ENCODE measurements at places on chromosomes 1 and 21.

DNA sequence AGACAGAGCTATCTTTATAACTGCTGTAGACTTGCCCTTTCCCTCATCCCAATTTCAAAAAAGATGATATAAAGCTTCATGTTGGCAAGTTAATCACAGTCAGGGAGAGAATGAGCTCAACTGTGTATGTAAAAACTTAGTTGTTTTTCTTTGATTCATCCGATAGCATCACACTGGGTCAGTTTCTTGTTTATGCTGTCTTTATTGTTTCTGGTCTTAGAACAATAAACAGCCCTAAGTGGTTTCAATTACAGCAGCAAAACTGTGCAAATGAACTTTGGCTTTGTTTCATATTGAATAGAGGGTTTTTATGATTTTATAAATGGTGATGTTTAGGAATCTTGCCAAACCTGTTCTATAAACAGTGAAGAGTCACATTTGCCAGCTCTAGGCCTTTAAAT, 423.8 kb upstream of the CXADR start:
- peak; percentile 6 for DNase-seq

GRCh38 chr1:76430531-76430930, 356.0 kb downstream of the ST6GALNAC3 start:
- peak; percentile 4 for DNase-seq

DNA sequence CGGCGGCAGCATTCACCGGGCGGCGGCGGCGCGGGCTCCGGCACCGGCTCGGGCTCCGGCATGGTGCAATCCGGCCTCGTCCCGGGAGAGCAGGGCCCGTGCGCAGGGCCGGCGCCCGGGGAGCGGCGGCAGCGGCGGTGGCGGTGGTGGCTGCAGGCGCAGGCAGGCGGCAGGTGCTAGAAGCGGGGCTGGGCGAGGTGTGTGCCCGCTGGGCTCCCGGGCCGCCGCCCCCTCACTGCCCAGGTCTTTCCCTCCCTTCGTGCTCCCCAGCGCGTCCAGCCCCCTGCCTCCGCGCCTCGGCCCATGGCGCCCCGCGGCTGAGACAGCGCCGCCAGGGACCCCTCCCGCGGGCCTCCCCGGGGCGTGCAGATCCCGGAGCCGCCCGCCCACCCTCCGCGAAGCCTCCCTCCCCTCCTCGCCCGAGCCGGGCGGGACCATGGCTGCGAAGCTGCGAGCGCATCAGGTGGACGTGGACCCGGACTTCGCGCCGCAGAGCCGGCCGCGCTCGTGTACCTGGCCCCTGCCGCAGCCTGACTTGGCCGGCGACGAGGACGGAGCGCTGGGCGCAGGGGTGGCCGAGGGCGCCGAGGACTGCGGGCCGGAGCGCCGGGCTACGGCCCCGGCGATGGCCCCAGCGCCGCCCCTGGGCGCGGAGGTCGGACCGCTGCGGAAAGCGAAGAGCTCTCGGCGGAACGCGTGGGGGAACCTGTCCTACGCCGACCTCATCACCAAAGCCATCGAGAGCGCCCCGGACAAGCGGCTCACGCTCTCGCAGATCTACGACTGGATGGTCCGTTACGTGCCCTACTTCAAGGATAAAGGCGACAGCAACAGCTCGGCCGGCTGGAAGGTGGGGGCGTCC, 492 bp downstream of the FOXO6 start:
- DNase-seq = peak; percentile 10

DNA sequence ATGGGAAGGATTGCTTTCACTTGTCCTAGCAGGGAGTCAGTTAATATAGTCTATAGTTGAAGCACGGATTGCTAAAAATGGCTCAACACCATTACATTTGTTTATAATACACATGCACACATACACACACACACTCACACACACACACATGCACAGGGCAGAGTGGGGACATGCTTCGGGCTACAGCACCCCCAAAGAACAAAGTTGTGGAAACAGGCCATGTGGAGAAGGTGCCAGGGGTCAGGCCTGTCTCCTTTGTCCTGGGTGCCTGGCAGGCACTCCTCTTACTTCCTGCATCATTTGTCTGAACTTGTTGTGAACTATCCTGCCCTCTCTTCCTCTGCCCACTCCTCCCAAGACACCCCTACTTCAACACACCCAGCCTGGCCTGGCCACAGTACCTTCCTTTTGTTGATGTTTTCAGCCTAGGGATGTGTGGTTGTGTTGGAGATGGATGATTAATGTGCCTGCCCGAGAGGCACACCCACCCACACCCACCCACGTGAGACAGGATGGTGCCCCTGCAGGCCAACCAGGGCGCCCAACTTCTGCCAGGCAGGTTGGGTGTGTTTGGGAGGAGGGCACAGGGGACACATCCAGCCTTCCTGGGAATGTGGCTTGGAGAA, 17.5 kb downstream of the RASSF5 start:
- no peak for DNase-seq

- no peak for DNase-seq
These were observed 82.7 kb upstream of the ZBTB18 start for GRCh38 chr1:243968413-243968812.

DNA sequence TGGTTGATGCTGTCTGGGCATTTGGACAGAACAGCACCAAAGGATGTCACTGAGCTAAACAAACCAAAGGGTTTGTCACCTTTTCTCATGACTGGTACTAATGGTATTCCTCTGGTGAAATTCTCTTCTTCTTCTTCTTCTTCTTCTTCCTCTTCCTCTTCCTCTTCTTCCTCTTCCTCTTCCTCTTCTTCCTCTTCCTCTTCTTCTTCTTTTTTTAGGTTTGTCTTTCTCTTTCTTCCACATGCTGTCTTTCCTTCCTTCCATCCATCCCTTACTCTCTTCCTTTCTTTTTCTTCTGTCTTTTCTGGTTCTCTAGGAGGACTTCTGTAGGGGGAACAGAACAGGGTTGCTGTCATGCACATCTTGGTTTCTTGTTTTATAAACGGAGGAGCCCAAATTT, 9.3 kb upstream of the IGFN1 start:
- DNase-seq = no peak

DNA sequence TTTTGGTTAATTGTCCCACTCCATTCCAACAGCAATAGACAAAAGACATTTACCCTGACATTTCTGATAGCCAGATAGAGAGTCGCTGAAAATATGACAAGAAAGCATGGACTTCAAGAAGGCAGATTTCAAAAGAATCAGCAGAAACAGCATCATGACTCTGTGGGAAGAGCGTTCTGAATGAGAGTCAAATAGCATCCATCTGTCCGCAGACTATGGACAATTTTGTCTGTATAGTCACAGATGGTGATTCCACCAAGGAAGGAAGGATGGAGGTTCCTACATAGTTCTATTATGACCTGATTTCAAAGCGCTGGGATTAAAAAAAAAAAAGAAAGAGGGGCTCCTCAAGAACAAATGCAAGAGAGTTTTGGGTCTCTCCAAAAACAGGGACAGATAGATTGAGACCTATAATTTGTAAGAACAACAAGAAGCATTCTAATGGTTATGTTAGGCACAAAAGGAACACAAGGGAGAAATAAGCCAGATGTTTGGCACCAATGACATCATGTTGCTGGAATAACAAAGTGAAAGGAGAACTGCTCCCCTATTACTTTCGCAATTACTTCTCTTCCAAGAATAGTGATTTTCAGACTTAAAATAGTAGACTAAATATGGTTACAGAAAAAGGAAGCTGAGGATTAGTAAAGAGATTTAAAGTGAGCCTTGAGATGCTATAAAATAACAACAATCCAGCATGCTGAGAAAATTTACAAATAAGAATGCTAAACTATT, 28.5 kb downstream of the NIBAN1 start:
- no peak for DNase-seq

DNA sequence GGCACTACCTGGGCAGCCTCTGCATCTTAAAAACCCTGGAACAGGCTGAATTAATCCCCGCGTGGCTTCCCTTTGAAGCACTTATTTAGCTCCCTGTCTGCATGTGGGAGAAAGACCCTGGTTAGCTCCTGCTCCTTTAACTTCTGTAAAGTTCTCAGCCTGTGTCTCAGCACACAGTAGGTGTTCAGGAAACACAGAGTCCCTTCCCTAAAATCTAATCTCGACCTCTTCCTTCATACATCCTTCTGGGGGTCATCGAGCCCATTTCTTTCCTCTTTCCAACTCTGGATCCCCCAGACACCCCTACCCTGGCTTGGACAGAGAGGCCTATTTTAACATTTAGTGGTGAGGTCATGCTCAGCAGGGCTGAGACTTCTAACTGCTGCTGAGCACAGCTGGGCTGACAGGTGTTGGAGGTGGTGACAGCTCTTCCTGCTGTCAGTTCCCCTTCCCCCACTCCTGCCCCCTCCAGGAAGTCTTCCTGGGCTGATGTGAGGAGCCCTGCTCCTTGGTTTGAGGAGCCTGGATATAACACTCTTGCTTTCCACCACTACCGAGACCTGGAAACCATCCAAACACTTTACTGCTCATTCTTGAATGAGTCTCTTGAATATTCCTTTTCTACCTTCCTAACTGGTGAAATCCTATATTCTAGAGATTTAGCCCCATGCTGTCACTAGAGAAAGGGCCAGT, 5.3 kb downstream of the E2F2 start:
- no peak for DNase-seq

- no peak for DNase-seq
These were observed 994 bp upstream of the ACBD6 start for GRCh38 chr1:180503280-180503862.

DNA sequence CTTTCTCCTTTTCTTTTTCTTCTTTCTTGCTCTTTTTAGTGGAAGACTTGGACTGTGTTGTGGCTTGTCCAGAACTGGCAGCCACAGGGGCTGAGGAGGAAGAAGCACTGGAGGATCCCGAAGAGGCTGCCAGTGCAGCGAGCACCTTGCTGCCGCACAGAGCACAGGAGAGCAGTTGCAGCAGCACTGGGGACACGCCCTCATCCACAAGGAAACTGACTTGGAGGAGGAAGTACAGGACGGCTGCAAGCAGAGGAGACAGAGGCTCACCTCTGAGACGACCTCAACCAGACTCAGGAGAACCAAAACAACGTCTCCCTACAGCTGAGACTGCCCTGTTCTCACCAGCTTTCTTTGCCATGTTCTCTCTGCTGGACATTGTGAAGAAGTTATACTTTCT, 88.9 kb downstream of the UBR4 start:
- DNase-seq = no peak

- no peak for DNase-seq
These were observed 4.3 kb upstream of the HEYL start for GRCh38 chr1:39643705-39644104.
